ENCODE measurements at places on chromosomes 1 and 21. TPM values are rescaled to one million over a fixed set of nuclear protein-coding genes. Genes with fewer than 3 reads are reported as not detected.

The PLD5 gene
- total RNA-seq = not detected

GRCh38 chr1:92326681-92327080 lies 27.8 kb downstream of the RPAP2 start:
- no peaks in the 10 kb centered on the region for H3K27me3 ChIP-seq
- H3K4me3 ChIP-seq = no peak overlapping the region
- H3K36me3 ChIP-seq = peaks cover 57% of the 10 kb centered on the region
- peak; percentile 49 for DNase-seq
- peaks cover 13% of the 10 kb centered on the region for H3K4me1 ChIP-seq

DNA sequence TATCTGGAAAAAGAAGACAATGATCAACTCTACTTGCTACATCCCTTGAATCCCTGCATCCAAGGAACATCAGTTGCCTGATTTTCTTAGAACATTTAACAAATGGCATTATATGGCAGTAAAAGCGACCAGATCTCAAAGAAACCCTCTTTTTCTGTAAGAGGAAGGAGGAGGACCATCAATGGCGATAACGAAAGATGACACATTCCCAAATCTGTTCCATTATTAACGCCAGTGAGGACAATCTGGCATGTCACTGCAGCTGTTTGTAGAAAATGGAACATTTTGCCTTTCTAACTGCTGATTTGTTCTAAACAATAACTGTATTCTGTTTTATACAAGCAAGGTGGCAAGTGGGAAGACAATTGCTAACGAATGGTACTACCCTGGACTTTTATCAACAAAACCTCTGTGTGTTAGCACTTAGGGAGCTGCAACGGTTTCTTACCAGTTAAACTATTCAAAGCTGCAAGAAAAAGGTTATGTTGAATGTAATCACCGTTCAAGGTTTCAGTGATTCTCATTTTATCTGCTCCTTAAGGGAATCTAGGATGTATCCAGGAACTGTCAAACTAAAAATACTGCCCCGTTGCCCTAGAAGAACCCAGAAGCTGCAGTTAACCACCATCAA lies 251.9 kb downstream of the SDCCAG8 start:
- no peaks in the 10 kb centered on the region for H3K36me3 ChIP-seq
- no peaks in the 10 kb centered on the region for H3K27me3 ChIP-seq
- H3K4me1 ChIP-seq = no peaks in the 10 kb centered on the region
- no peak overlapping the region for H3K27ac ChIP-seq
- no peak overlapping the region for H3K4me3 ChIP-seq

DNA sequence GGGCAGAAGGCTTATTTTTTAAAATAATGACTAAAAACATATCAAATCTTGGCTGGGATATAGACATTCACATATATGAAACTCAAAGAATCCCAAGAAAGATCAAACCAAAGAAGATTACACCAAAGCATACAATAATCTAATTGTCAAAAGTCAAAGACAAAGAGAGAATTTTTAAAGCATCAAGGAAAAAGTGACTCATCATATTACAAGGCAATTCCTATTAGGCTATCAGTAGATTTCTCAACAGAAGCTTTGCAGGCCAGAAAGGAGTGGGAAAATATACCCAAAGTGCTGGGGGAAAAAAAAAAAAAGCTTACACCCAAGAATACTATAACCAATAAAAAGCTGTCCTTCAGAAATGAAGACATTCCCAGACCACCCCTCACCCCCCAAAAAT lies 375.6 kb downstream of the BRINP2 start:
- peak; percentile 4 for DNase-seq
- H3K27me3 ChIP-seq = no peaks in the 10 kb centered on the region
- no peak overlapping the region for H3K27ac ChIP-seq
- no peaks in the 10 kb centered on the region for H3K4me1 ChIP-seq

GRCh38 chr1:61427510-61427909 lies 297.4 kb downstream of the TM2D1 start:
- H3K4me1 ChIP-seq = peaks cover 23% of the 10 kb centered on the region
- no peak overlapping the region for H3K27ac ChIP-seq
- no peak overlapping the region for H3K4me3 ChIP-seq
- no peaks in the 10 kb centered on the region for H3K27me3 ChIP-seq
- DNase-seq = no peak

DNA sequence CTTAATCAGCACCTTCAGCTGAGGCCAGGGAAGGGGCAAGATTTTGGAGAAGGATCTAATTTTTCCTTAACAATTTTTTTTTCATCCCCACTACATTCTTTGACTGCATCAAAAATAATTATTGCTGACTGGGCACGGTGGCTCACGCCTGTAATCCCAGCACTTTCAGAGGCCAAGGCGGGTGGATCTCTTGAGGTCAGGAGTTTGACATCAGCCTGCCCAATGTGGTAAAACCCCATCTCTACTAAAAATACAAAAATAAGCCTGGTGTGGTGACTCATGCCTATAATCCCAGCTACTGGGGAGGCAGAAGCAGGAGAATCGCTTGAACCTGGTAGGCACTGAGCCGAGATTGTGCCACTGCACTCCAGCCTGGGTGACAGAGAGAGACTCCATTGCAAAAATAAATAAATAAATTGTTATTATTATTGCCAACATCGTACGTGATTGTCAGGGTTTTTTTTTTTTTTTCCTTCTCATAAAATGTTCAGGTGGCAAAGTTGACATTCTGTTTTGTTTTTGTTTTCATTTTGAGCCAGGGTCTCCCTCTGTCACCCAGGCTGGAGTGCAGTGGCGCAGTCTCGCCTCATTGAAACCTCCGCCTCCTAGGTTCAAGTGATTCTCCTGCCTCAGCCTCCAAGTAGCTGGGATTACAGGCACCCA lies 37.3 kb upstream of the MORC3 start:
- H3K36me3 ChIP-seq = no peaks in the 10 kb centered on the region
- H3K27me3 ChIP-seq = no peaks in the 10 kb centered on the region
- no peaks in the 10 kb centered on the region for H3K4me1 ChIP-seq
- H3K4me3 ChIP-seq = no peak overlapping the region
- no peak overlapping the region for H3K27ac ChIP-seq

DNA sequence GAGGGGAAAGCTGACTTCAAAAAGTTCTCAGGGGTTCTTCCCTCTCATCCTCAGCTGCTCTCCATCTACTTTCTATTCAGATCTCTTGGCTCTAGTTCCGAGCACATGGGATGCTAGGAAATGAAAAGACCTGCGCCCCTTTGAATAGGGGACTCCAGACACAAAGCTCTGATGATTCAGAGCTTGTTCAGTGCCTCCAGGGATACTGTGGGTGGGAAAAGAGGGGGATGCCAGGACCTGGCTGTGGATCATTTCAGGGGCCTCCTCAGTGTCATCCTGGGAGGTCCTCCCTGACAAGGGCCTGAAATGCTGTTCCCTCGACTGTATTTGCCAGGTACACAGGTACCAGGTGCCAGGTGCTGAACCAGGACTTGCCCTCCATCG lies 943 bp upstream of the KIAA0040 start:
- H3K27ac ChIP-seq = peak overlapping the region; percentile 94
- DNase-seq = peak; percentile 59
- H3K36me3 ChIP-seq = no peaks in the 10 kb centered on the region
- no peaks in the 10 kb centered on the region for H3K27me3 ChIP-seq

DNA sequence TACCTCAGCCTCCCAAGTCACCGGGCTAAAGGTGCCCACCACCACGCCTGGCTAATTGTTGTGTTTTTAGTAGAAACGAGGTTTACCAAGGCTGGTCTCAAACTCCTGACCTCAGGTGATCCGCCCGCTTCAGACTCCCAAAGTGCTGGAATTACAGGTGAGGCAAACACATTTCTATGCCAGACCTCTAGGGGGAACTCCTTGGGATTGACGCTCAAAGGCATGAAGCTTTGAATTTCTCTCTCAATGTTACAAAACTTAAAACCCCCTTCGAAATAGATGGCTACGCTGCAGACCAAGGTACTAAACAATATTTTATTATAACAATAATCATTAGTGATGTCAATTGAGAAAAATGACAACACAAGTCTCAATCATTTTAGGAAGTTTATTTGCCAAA lies 330.0 kb downstream of the SETD4 start:
- no peaks in the 10 kb centered on the region for H3K36me3 ChIP-seq
- H3K4me1 ChIP-seq = no peaks in the 10 kb centered on the region
- H3K27me3 ChIP-seq = no peaks in the 10 kb centered on the region
- no peak overlapping the region for H3K4me3 ChIP-seq
- H3K27ac ChIP-seq = no peak overlapping the region

The IPP gene
- total RNA-seq = 8.8 TPM

DNA sequence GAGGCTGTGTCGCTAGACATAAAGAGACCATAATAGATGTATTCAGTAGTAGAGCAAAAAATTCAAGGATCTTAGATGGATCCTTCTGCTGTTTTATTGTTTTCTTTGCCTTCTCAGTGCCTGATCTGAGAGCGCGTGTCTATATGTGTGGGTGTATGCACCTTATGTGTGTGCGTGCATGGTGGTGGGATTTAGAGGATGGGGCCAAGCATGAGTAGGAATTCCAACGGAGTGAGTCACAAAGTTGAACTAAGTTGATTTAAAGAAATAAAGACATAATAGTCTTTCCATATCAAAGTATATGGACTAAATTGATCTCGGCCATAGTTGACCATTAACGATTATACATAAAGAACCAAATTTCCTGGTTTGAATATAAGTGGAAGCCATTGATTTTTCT lies 178.7 kb downstream of the CYYR1 start:
- no peaks in the 10 kb centered on the region for H3K27me3 ChIP-seq
- no peak overlapping the region for H3K27ac ChIP-seq
- H3K36me3 ChIP-seq = no peaks in the 10 kb centered on the region
- no peak for DNase-seq

The IL6R gene
- 16.1 TPM for total RNA-seq

DNA sequence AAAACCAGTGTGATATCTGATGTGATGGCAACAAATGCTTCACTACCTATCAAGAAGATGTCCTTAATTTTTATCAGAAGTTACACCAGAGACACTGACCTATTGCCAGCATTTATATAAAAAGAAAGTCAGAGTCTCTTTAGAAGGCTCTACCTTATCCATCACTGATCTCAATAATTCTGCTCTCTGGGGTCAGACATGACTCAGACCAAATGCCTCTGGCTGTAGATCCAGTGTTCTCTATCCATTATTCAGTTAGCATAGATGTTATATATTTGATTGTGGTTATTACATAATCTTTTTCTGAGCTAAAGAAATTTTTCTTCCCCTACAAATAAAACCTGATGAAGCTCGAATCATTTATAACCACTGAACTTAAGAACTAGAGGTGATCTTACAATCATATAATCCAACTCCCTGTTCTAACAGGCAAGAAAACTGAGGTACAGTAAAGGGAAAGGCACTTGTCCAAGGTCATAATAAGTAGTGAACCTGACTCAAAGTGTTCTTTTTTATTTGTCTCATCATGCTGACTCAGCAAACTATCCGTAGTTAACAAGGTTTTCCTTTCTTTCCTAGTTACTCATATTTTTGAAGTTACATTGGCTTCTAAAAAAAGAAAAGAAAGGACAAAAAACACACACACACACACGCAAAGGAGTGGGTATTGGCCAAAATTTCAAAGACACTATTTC lies 43.6 kb upstream of the ESRRG start:
- no peak overlapping the region for H3K4me3 ChIP-seq
- peak; percentile 62 for DNase-seq
- H3K4me1 ChIP-seq = peaks cover 7% of the 10 kb centered on the region
- no peaks in the 10 kb centered on the region for H3K27me3 ChIP-seq

- peaks cover 9% of the 10 kb centered on the region for H3K4me1 ChIP-seq
- no peak for DNase-seq
- H3K27ac ChIP-seq = no peak overlapping the region
- no peak overlapping the region for H3K4me3 ChIP-seq
- H3K36me3 ChIP-seq = no peaks in the 10 kb centered on the region
- H3K27me3 ChIP-seq = peaks cover 12% of the 10 kb centered on the region
These were observed 33.3 kb upstream of the SLC30A10 start for GRCh38 chr1:219961684-219962083.

DNA sequence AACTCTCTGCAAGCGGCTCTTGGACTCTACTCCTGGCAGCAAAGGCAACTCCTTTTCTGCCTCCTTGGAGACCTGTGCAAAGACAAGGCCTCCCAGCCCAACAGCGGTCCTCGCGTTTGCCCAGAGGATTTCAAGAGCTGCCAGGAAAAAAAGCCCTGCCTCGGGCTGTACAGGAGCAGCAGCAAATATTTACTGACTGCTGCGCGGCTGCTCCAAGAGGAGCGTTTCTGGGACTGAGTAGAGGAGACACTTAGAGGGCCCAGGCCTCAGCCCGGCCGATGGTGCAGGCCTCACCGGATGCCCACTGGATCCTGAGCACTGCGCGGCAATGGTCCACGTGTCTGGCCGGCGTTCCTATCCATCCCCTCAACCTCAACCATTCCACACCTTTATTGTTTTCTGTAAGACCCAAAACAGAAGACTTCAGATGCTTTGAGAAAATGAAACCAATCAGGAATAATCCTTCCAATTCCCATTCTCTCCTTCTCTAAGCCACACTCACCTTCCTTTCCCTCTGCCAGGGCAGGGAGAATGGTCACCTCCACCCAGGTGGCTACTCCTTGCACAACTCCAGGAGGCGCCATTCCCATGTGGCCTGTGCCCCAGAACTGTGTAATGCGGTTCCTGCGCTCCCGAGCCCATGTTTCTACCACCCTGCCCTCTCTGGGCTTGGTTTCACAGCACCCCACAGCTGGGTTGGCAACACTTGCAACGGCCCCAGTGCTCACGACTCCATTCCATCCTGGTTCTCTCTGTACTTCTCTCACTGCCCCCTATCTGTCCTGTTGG lies 215.8 kb downstream of the TRABD2B start:
- H3K36me3 ChIP-seq = no peaks in the 10 kb centered on the region
- no peak overlapping the region for H3K4me3 ChIP-seq
- peaks cover 4% of the 10 kb centered on the region for H3K4me1 ChIP-seq
- H3K27me3 ChIP-seq = no peaks in the 10 kb centered on the region

The RCAN1 gene
- total RNA-seq = 24.2 TPM

The CD5L gene
- not detected for total RNA-seq

The FNDC10 gene
- 7.9 TPM for total RNA-seq

The HTR6 gene
- not detected for total RNA-seq

DNA sequence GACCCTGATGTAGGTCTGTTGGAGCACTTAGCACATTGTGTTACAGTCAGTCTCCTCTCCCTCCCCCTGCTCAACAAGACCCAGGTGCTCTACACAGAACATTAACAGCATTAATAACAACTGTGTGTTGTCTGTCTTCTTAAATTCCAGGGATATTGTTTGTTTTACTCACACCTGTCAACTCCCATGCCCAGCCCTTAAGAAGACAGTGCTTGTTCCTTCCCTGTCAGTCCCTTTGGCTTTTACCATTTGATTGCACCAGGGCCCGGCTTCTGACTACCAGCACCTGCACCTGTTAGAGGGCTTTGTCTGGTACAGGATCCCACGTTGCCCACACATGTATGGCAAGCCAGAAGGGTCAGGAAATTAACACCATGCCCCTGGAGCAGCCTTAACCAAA lies 11.7 kb downstream of the RIMKLA start:
- peak overlapping the region; percentile 64 for H3K27ac ChIP-seq
- H3K36me3 ChIP-seq = no peaks in the 10 kb centered on the region
- H3K27me3 ChIP-seq = no peaks in the 10 kb centered on the region
- H3K4me3 ChIP-seq = no peak overlapping the region
- H3K4me1 ChIP-seq = peaks cover 26% of the 10 kb centered on the region

Data from PC-3 (cell line).